Natural killer cell treated with Interleukin-12 subunit alpha and Interleukin-12 subunit beta and Interleukin-15 and Interleukin-18, amount 100 ng/mL, for 72 hours (primary cell): ENCODE measurements at places on chromosomes 1 and 21.

- DNase-seq, result no peak
Measured at GRCh38 chr1:193657552-193657951, 471.1 kb upstream of the B3GALT2 start.

- DNase-seq, result no peak
Measured at GRCh38 chr1:174364996-174365736, 82.6 kb upstream of the GPR52 start.

GRCh38 chr1:209513226-209513625, 70.3 kb upstream of the CAMK1G start:
- no peak for DNase-seq

GRCh38 chr1:212926372-212926771, 24.0 kb upstream of the VASH2 start:
- DNase-seq, result no peak

GRCh38 chr1:87325982-87326738, 2.5 kb upstream of the LMO4 start:
- peak; percentile 76 for DNase-seq

DNA sequence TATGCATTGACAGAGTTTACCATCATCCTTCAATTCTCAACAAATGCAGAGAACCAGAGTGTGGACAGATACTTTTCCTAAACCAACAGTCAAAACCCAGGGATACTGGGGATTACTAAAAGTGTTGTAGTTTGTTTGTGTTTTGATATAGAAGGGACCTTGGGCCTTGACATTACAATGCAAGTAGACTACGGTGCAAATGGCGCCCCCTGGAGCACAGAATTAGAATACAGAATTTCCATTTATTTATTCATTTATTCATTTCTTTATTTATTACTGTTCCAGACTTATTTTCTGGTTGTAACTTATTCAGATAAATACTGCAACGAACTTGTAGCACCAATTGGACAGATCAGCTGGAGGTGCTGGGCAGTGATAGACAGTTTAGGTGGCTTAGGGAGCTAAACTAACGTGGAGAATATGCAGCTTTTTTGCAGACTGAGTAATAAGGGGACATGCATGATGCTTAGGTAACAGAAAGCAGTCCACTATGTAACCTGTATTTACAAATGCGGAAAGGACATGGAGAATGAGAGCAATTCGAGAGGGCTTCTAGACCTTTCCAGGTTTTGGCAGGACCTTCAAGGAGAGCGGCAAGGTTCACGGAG, 42.6 kb downstream of the KIRREL1 start:
- DNase-seq, result no peak

DNA sequence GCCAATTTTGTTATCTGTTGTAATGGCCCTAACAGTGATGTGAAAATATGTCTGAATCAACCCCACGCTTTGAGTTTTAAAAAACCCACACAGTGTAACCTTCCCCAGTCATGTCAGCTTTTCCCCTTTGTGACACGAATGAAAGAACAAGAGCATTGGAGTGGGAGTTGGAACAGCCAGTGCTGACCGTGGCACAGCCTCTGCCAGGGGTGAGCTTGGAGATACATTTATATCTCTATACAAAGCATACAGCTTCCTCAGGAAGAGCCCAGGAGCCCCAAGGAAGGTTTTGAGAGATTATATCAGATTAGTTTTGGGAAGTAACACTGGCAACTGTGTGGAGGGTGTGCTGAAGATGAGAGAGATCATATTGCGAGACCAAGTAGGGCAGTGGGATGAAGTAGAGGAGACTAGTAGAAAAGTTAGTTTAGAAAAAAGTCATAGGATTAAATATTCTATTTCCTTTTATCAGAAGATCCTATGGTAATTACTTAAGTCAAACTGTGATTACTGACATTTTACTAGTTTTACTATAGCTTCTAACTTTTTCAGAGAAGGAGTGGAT, 15.9 kb downstream of the LRRC8B start:
- no peak for DNase-seq

DNA sequence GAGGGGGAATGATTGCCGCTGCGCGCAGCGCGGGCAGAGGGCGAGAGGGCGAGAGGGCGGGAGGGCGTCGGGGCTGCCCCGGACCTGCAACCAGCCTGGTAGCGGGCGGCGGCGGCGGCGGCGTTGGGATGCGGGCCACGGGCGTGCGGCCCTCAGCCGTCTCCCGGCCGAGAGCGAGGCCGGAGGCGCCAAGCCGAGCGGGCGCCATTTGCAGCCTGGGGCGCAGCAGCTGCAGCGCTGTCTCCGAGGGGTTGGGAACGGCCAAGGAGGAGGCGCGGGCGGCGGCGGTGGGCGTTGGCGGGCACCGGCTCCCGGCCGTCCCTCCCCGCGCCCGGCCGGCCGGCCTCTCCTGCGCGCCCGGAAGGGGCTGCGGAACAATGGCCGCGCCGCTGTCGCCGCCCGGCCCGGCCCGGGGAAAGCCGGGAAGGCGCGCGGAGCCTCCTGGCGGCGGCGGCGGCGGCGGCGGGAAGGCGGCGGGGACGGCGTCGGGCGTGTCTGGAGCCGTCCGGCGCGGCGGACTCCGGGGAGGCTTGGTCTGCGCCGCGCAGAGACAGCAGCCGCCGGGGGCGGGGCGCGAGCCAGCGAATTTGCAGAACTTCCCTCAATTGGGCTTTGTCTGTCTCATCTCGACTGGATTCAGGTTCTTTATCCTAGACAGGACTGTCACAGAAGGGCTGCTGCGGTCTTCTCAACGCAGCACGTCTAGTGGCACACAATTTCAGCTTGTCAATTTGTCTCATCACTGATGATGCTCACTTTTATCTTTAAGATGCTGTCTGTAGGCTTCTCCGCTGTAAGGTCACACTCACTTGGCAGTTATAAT, 35.7 kb downstream of the ZBTB8B start:
- peak; percentile 64 for DNase-seq
